Umbilical cord (tissue), 2 donors: ENCODE measurements at places on chromosomes 5 and 9.

- DNase-seq: no peak
Measured at GRCh38 chr5:45262061-45262590, 434.1 kb downstream of the HCN1 start.

DNA sequence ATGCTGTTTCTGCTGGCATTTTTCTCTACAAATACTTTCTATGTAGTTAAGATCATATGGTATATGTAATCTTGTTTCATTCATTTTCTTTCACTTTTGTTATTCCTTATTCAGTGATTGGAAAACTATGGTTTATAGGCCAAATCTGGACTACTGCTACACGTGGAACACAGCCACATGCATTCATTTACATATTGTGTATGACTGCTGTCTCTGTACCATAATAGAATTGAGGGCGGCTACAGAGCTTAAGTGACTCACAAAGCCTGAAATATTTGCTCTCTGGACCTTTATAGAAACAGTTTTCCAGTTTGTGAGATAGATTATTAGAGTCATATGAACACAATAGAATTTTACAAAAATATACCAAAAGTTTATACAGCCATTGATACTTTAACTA, 133.6 kb upstream of the CDKN2B start:
- DNase-seq: no peak

- no peak for DNase-seq
Measured at GRCh38 chr5:132787076-132787475, 10.0 kb upstream of the SEPTIN8 start.

GRCh38 chr9:134240361-134240760, 76.0 kb upstream of the RNU6ATAC start:
- DNase-seq: no peak

DNA sequence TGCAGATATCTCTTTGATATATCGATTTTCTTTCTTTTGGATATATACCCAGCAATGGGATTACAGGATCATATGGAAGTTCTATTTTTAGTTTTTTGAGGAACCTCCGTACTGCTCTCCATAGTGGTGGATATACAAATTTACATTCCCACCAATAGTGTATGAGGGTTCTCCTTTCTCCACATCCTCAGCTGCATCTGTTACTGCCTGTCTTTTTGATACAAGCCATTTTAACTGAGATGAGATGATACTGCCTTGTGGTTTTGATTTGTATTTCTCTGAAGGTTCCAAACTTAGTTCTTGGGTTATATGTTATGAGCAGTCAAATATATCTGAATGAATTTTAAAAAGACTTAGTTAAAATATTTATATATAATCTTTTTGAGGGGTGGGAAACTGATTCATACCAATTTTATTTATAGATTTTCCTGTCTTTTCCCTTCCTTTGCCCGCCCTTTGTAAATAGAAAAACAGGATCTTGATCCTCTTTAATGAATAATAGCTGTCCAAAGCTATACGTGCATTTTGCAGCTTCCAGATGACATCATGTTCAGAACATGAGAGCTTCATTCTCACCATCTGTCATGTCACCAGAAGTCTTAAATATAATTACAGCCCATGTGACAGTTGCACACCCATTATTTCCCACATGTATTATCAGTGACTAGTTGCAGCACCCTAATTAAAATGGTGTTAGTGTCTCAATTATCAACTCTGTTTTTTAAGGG, 6.2 kb upstream of the ARHGEF28 start:
- DNase-seq: no peak

DNA sequence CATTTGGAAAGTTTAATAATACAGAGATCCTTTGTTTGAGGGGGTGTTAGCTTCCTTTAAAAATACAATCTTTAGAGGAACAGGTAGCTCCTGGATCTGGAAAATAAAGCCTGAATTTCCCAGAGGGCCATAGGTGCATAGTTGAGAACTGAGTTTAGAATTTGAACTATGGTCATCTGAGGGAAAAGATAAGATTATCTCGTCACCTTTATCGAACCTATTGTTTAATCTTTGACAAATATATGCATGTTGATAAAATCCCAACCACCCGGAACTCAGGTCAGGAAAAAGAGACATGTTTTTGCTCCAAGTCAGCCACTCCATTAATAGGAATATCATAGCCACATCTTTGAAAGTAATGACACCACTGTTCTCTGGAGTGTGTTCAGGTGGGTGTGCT, 91.7 kb upstream of the FAM169A start:
- DNase-seq: no peak
